ENCODE measurements at places on chromosomes 7 and 10.

- DNase-seq, result peak; percentile 80
These were observed 139.2 kb downstream of the ETV1 start for GRCh38 chr7:13850185-13850752.

GRCh38 chr7:103993551-103993950 lies 4.1 kb upstream of the RELN start:
- DNase-seq, result no peak

DNA sequence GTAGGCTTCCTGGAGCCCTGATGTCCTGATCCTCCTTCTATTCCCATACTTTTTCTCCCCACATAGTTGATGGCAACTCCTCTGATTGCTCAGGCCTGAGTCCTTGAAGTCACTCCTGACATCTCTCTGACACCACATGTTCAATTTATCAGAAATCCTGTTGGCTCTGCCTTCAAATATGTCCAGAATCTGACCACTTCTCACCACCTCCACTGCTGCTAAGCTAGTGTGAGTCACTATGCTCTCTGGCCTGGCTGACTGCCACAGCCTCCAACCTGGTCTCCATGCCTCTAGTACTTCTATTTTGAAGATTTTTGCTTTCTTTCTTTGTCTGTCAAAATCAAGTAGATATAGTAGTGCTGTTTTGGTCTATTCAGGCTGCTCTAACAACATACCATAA lies 53.0 kb downstream of the TMEM229A start:
- DNase-seq, result no peak

- no peak for DNase-seq
These were observed 105.0 kb upstream of the KLF6 start for GRCh38 chr10:3889961-3890522.

DNA sequence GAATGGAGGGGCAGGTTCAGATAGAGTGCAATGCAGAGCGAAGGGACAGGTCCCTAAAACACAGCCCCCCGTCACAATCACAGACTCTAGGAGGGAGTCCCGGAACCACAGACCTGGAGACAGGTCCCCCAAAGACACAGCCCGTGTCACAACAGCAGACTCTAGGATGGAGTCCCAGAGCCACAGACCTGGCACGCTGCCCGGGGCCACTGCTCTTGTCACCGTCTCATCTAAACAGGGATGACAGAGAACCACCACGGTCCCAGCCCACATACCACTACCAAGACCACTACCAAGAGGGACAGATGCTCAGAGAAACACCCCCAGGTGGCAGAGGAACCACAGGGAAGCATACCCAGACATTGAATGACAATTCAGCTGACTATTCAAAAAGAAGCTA lies 183.9 kb downstream of the TCERG1L start:
- no peak for DNase-seq

DNA sequence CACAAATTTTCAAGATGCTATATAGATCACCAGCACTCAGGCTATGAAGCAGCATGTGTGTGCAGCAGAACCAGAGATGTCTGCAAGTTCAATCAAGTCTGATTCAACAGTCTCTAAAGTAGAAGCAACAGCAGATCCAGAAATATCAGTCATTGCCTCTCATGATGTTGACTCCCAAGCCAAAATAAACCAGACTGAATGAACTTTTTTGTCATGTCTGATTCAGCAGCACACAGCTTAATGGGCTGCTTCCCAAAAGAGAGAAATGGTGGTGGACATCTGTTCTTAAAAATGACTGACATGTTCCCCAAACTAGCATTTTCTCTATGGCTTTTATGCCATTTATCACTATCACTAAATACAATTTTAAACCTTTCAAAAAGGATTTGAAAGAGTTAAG lies 53.8 kb downstream of the TMEM26 start:
- DNase-seq, result no peak

DNA sequence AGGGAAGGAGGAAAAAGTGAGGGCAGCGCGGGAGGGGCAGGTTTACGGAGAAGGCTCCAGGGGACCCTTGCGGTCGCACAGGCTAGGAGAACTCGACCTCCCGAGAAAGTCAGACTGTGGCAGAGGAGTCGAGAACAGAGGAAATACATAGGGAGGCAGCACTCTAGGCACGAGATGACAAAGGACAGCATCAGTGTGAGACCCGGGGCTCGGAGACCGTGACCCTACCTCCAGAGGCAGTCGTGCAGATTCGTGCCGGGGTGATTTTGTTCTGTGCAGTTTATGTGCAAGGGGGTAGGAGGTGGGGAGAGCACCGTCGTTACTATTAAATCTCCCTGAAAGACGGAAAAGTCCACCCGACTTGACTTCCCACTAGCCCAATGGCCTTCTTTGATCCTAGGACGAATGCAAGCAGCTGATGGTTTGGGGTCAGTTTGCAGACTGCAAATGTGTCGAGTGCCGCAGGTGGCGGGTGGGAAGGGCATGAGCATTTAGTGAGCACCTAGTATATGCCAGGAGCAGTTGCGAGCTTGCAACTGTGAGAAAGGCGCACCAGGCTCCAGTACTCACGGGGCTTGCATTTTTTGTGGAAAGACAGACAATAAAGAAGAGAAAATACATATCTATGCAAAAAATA lies 674 bp upstream of the OSBPL3 start:
- DNase-seq, result no peak

- DNase-seq, result no peak
These were observed 85.6 kb upstream of the FGFR2 start for GRCh38 chr10:121683816-121684215.

DNA sequence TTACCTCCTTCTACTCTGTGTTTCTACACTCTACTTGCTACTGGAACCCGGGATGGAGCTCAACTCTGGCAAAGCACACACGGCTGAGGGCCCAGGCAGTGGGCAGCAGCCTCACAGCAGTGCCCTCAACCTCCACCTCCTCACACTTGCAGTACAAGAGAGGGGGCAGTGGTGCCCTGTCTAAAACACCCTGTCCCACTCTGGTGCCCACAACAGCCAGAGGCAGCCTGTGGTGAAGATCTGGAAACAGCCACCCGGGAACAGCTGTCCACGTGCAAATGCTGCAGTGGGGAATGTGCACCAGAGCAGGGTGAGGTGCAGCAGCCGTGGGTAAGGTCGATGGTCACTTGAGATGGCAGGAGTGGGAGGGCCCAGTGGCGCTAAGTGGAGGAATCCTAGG lies 13.7 kb downstream of the MAT1A start:
- no peak for DNase-seq

DNA sequence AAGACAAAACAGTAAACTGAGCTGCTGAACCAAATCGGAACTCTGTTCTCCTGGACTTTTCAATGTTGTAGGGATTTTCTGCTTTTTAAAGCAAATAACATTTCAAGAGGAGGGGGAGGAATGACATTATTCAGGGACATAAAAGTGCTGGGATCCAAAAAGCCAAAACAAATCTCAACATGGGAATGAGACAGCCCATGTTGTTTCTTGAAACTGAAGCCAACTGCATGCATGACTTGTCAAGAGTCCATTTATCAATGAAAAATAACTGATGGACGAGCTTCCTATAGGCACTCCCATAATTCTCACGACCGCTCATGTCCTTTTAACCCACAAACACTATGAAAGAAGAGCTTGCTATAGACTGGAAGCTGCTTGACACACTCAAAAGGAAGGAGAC lies 27.8 kb downstream of the FAM53B start:
- no peak for DNase-seq
